ENCODE measurements at places on chromosomes 4 and X.

DNA sequence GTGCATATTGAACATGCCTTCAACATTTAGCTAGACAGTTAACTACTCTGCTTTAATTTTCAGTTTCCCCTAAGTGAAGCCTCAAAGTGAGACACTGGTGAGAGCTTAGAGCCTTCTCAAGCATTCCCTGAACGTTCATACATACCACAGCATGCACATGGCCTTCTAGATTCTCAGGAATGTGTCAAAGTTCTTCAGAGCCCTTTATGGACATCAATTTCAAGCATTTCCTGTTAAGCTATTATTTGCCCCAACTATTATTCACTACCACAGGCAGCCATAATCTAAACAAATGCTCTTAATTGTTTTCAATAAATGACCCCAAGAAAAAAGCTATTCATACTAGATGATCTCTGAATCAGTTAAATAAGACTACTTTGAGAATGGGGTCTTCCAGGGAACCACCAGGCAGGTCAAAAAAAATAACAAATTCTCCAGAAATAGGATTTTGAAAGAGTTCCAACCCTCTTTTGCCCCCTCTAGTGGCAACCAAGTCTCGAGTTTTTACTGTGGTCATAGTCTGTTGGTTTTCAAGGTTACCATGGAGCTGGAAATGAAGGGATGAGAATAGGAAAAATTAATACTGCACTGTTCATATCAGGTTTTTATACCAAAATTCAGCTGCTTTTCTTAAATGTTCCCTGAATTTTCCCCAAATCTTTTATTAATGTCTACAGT, 235.4 kb downstream of the RAB28 start:
- DNase-seq, result peak; percentile 12

GRCh38 chr4:184616633-184617551, 32.4 kb downstream of the CASP3 start:
- DNase-seq, result no peak

- DNase-seq, result peak; percentile 45
These were observed 5.4 kb upstream of the TAPT1 start for GRCh38 chr4:16231570-16232245.

- peak; percentile 69 for DNase-seq
These were observed 2.1 kb downstream of the PPP3CA start for GRCh38 chr4:101345271-101345595.

GRCh38 chrX:132034648-132035047, 11.5 kb downstream of the STK26 start:
- DNase-seq, result no peak

DNA sequence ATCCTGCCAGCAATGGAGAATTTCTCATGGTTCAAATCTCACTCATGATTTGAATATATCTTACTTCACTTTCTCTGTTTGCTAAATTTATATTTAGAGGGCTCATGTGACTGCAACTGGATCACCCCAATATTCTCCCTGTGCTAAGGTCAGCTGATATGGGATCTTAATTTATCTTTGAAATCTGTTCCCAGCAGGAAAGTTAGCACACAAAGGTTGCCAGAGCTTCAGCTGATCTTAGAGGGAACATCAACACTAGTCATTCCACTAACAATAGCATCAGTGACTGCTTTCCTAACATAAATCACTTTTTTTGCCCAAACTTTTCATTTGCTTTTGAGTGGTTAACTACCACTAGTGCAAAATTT, 1270.0 kb downstream of the ARAP2 start:
- DNase-seq, result no peak

GRCh38 chr4:52600275-52600674, 58.8 kb downstream of the USP46 start:
- DNase-seq, result no peak

- no peak for DNase-seq
These were observed 74.1 kb downstream of the STARD8 start for GRCh38 chrX:68721546-68721945.

DNA sequence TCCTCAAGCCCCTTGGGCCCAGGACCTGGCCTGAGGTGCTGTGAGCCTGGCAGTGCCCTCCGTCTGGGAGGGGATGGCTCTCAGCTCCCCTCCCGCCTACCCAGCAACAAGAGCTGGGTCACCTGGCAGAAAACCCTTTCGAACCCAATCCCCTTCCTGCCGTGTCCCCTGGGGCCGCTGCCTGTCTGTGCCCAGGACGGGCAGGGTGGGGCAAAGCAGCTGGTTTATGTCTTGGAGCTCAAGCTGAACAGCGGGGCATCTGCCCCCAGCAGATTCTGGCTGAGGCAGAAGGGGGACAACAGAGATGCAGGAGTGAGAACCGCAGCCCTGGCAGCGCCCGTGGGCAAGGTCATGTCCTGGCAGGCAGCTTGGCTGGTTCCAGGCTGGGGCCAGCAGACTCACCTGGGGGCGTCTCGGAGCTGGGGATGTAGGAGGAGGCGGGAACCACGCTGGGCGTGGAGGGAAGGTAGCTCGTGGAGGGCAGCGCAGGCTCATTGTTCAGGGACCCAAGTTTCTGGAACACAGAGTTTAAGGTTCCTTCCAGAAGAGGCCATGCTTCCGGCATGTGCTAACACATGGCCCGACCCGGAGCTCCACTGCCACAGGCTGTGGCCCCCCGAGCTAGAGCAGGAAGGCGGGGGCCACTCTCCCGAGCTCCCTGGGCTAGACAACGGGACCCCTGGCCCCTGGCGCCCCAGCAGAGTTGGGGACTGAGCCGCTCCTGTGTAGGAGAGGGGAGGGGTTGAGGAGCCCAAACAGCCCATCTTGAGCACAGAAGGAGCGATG, 24.2 kb downstream of the NELFA start:
- no peak for DNase-seq

DNA sequence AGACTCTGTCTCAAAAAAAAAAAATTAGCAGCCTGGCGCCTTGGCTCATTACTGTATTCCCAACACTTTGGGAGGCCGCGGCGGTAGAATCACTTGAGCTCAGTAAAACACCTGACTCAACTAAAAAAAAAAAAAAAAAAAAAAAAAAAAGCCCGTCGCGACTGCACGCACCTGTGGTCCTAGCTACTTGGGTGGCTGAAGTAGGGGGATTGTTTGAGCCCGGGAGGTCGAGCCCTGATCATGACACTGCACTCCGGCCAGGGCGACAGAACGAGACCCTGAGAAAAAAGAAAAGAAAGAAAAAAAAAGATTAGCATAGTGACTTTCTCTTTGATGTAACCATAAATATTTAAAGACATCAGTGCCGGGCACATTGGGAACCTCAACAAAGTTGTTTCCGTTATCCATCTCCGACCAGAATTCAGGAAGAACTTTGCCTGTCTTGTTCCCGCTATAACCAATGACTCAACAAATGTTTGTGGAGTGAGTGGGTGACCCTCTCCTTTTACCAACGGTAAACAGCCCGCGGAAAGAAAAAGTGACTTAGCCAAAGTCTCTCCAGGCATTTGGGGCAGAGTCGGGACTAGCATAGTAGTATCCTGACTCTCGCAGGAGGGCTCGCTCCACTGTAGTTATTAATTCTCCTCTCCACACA, 553 bp upstream of the MED28 start:
- peak; percentile 20 for DNase-seq

GRCh38 chr4:28062562-28062961, 1201.9 kb downstream of the STIM2 start:
- DNase-seq, result no peak

DNA sequence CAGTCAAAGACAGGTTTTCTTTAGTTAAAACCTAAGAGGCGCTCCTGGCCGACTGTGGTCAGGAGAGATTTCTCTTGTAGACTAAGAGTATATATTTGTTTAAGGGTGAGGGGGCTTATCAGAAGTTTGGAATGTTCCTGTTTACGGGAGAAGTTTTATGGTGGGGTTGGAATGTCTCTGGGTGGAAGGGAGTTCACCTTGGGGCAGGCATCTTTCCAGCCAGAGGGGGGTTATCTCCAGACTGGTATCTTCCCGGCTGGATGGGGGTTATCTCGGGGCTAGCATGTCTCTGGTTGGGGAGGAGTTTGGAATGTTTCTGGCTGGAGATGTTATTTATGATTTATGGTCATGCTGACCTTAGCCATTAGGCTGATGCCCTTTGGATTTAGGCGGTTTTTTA, 116.0 kb downstream of the COX7B2 start:
- DNase-seq, result no peak

Data from hematopoietic multipotent progenitor cell treated with erythropoietin and hydrocortisone succinate and interleukin-3 and kit ligand, for 6 days (in vitro differentiated cells).